ENCODE measurements at places on chromosomes 12 and 14.

- no peak for DNase-seq
These were observed 160.4 kb upstream of the NOS1 start for GRCh38 chr12:117521867-117522266.

DNA sequence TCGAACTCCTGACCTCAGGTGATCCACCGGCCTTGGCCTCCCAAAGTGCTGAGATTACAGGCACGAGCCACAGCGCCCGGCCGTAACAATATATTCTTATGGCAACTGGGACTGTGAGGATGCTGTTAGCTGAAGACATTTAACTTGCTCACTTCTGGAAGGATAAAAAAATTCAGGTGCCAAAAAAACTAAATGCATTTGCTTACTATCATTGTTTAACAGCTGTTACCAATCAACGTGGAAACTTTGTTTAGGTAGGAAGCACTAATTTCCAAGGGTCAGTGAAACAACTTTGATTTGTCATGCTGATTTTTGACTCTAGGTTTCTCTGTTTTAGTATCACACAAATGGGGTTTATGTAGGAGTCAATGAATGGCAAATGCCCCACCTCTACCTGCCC is 297.3 kb downstream of the ERC1 start:
- no peak for DNase-seq

DNA sequence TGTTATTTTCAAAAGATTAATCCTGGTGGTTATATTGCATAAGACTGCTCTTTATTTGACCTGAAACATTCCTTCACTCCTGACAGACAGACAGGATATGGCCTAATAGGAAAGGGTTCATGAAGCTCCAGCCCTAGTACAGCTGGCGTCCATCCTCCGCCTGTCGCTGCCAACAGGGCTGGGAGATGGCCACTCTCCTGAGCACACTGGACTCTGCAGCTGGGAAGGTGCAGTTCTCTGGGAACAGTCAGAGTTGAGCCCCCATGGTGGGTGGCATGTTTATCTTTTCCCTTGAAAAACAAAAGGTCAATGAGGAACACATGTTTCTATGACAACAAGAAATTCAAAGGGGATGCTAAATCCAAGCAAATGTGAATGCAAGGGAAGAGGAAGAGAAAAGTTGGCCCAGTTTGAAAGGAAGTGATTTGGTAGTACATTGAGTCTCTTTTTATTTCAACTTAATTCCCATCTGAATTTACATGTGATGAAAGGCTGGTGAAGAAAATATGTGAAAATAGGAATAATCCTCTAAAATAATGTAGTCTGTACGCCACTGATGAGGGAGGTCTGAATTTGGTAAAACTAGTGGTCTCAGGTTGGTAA is 89.9 kb upstream of the DCN start:
- DNase-seq: no peak

GRCh38 chr12:116855744-116856470 is 25.3 kb downstream of the HRK start:
- DNase-seq: no peak

DNA sequence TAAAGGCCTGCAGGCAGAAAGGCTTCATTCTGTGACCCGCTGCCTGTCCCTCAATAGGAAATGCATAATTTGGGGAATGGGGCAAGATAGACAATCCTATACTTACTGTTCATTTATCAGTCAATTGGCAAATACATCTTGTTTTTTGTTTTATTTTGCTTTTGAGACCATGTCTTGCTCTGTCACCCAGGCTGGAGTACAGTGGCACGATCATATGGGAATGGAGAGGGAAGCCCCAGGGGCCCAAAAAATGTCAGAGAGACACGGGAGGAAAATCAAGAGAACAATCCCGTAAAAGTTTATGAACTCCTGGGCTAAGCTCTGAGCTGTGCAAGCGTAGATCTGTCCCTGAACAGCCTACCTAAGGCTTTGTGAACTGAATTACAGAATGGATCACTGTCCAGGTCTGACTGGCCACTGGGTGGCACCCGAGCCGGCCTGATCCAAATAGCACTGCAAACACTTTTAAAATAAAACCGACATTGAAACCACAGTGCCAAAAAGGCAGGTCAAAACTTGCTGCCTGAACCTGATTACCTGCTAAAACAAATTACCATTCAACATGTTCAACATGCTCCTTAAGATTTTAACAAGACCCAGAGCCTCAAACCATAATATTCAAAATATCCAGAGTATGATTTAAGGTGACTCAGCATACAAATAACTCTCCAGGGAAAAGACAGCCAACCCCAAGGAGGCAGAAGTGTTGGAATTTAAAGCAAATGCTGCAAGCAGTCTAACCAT is 11.8 kb downstream of the COPS7A start:
- DNase-seq: no peak

DNA sequence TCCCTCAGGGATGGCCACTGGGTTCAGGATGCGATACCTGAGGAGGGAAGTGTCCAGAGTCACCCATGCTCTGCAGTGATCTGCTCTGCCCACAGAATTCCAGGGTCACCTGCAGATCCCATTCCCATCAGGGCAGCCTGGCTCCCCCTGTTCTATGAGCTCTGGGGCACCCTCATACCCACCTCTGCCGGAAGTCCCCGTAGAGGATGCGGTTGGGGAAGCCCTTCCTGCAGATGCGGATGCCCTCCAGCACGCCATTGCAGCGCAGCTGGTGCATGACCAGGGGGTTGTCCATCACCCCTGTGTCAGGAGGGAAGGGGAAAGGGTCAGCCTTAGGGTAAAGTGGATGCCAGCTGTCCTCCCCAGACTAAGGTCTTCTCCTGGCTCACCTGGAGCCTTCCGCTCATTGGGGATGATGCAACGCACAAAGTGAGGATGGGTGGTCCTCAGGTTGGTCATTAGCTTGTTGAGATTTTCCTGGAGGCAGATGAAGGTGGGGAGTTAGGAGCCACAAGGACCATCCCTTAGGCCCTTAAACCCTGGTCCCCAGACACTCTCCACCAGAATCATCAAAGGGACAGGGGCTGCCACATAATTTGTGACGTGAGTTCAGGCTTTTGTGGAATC is 11.2 kb downstream of the MYH6 start:
- no peak for DNase-seq

DNA sequence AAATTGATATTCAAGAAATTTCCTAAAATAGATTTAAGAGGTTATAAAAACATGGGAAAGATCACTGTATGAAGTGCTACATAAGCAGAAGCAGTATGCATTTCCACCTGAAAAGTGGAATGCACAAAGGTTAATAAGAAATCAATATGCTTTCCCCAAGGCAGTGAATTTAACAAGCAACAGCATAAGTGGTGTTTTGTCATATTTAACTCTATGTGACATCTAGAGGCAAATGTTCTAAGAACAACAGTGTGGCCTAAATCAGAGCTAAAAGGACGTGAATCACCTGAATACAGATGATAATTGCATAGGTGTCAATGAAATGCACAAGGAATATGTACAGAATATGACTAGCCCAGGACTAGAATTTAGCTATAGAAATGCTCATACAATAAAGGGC is 49.5 kb downstream of the SLC2A13 start:
- no peak for DNase-seq

DNA sequence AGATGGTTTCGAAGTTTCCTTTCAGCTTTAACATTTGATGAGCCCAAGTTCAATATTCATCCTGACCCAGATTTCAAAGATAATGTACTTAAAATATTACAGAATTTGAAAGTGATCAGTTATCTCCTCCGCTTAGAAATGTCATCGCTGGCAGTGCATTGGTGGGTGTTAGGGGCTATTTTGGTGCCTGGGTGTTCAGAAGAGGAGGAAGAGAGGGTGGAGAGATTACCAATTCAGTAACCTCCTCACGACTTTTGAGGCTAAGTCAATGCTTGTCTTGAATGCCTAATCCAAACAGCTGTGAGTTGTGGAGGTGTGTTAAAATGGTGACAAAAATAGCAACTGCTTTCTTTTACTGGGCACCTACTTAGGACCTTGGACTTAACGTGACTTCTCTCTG is 13.8 kb upstream of the DGLUCY start:
- DNase-seq: no peak

DNA sequence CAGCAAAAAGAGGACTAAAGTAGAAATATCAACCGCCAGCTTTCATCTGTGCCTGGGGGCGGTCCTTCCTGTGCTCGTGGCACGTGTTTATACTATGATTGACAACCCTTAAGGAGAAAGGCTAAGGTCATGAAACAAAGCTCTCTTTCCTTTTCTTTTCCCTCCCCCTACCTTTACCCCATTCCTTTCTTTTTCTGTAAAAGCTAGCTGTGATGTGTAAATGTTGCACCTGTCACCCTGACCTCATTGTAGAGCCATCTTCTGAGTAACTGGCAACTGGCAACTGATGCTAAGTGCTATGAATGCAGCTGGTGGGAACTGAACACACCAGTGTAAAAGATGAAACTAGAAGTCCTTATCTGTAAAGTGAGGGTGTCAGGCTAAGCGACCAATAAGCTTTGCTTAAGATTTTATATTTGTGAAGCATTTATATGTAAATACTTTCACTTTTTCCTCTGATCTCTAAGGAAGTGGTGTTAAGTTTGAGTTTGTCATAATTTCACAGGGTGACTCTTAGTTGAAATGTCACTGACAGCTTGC is 102.8 kb upstream of the BCAT1 start:
- DNase-seq: peak; percentile 21

GRCh38 chr12:106136263-106136662 is 2.5 kb downstream of the NUAK1 start:
- peak; percentile 56 for DNase-seq

DNA sequence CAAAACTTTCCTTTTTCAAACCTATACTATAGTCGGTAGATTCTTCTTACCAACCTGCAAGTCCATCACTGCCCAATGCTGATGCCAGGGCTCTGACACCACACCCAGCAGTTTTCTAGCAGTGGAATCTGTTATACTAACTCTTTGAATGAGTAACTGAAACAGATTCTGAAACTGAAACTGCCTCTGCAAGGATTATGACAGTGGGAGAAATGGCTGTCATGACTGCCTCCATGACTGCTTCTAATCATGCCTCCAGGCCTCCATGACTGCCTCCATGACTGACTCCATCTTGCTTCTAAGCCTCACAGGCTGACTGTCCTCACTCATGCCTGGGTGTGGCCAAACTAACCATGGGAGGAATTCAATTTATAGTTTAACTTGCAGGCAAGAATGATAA is 29.4 kb upstream of the OXA1L start:
- no peak for DNase-seq

DNA sequence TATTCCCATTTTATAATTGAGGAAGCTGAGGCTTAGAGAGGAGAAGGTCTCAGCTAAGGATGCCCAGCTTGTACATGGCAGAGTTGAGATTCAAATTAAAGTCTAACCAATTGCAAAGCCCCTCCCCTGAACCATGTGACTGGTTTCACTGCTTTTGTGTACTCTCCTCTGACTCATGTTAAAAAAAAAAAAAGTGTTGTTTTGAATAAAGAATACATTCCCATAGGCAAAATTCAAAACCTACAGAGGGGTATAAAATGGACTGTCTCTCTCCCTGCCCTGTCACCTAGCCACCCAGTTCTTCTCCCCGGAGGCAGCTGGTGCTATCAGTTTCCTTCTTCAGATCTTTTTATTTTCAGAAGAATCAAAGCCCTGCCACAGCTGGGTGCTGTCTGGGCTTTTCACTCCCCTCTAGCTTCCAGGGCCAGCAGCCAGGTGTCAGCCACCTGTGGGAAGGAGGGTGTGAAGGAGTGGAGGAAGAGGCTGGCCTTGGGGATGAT is 5.4 kb downstream of the PSMD9 start:
- no peak for DNase-seq

DNA sequence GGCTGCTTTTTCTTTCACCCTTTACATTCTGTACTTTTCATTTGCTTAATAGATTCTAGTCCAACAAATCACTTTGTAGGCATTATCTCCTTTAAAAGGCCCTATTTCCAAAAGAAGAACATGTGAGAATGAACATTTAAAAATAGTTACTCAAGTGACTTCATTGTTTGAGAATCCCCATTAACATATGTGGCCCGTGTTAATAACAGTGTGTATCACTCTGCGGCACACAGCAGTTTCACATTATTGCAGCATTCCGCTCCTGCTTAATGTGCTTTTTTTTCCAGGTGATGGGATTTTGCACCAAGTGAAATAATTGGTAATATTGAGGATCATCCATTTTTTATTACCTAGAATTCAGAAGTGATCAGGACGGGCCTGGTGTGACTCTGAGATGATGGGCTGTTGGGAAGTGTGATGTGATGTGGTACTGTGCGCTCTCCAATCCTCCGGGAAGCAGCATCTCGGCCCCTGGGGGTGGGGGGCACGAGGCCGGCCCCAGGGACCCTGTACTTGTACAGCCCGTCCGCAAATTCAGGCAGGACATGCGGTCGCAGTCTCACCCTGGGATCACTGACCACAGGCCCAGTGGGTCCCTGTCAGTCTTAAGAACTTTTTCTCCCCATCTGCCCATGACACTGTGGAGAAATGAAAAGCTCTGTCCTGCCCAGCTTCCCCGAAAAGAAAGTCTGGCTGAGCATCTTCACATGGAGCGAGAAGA is 32.9 kb downstream of the SLC15A4 start:
- DNase-seq: no peak

- no peak for DNase-seq
These were observed 105.0 kb downstream of the ETNK1 start for GRCh38 chr12:22729957-22730443.

DNA sequence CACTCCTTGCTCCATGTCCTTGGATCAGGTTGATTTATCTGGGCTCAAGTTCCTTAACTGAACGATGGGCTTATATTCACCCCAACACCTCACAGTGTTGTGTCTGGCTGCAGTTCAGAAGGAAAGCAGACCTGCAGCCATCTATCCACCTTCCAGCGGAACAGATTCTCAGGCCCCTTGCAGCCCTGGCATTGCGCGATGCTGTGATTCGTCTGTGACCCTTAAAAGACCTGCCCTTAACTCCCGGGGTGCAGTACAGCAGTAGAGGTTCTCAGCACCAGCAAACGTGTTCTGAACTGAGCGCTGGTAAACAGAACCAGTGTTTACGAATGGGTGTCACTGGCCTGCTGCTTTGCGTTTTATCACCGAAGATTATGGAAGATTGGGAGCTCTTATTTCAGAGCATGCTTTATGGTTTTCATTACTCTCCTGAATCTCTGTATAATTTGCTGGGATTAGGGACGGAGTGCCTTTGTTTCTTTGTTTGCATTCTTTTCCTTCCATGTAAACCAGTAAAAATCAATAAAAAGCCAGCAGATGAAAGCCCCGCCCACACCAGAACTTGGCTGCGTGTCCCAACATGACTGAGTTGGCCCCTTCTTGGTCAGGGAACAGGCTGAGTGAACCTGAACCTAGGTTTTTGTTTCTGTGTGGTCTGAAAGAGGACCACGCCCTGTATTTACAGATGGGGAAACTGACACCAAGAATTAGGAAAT is 286.7 kb upstream of the CRY1 start:
- no peak for DNase-seq

DNA sequence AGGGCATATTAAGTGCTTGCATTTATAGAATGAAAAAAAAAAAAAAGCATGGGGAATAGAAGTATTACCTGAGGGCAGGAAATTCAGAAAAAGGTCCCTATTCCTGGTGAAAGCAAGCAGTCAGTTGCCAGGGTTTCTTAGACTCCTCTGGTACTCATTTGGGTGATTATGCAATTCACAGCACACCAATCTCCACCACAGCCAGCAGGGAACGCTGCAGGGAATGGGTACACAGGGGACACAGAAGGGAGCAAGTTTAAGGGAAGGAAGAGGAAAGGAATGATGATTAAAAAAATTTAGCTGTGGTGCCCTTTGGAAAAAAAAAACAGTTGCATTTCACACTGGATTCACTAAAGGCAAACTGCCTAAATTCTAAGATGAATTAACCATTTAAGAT is 14.2 kb downstream of the BLTP3B start:
- DNase-seq: no peak

- DNase-seq: no peak
These were observed 34.8 kb upstream of the CLEC14A start for GRCh38 chr14:38290601-38291188.
